ENCODE measurements at places on chromosomes 4 and X. TPM values are rescaled to one million over a fixed set of nuclear protein-coding genes. Genes with fewer than 3 reads are reported as not detected.

The KDR gene
- not detected for total RNA-seq

The MAP7D2 gene
- total RNA-seq, result 0.69 TPM

The SLC25A5 gene
- total RNA-seq, result 846 TPM

The FHIP1A gene
- 0.17 TPM for total RNA-seq

The RAB9B gene
- 0.17 TPM for total RNA-seq

DNA sequence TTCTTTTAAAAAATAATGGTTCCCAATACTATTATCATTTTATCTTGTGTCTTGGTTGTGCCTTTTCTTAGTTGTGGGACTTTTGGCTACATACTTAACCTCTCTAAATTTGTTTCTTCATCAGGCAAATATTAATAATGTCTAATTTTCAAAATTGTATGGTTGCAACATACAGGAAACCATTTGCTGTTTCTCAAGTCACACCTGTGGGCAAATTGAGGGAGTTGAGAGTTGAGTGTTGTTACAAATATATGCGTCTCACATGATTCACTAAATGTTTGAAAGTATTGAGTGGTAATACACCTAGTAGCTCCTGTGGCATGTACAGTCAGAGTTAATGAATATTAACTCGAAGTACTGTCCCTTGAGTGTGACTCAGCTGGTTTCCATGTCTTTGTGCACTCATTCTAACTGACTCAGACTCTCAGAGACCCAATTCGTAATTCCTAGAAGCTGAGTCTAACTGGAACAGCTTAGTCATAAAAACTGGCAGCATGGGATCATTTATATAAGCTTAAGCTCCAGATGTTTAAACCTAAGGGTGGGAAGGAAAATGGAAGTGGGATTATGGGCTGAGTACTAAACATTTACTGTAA is 802.4 kb downstream of the TRIML1 start:
- H3K4me1 ChIP-seq, result no peaks in the 10 kb centered on the region
- H3K27me3 ChIP-seq, result no peaks in the 10 kb centered on the region
- no peak for DNase-seq
- no peaks in the 10 kb centered on the region for H3K36me3 ChIP-seq
- no peak overlapping the region for H3K27ac ChIP-seq
- H3K4me3 ChIP-seq, result no peak overlapping the region

- H3K27ac ChIP-seq, result no peak overlapping the region
- H3K4me3 ChIP-seq, result no peak overlapping the region
- H3K36me3 ChIP-seq, result no peaks in the 10 kb centered on the region
- H3K27me3 ChIP-seq, result peaks cover 40% of the 10 kb centered on the region
- no peaks in the 10 kb centered on the region for H3K4me1 ChIP-seq
- DNase-seq, result no peak
Measured at GRCh38 chr4:24799544-24800324, 4.4 kb downstream of the SOD3 start.

DNA sequence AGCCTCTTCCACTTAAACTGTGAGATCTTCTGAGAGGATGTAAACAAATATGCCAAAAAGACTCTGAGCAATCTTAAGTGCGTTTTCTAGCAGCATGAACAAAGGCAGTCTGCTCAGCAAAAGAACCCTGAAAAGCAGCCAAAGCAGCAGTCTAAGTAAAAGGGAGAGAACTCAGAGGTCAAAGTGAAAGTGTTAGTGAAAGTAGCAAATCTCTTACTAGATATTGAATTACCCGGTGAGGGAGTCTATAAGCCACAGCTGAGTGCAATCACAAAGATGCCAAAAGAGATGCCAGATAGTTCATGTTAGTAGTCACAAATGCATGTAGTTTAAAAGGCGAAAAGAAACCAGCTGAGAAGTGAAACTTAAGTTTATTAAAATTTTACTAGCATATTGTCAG is 7.9 kb upstream of the GNRHR start:
- H3K36me3 ChIP-seq, result no peaks in the 10 kb centered on the region
- DNase-seq, result peak; percentile 11
- H3K27ac ChIP-seq, result no peak overlapping the region
- H3K4me3 ChIP-seq, result no peak overlapping the region

DNA sequence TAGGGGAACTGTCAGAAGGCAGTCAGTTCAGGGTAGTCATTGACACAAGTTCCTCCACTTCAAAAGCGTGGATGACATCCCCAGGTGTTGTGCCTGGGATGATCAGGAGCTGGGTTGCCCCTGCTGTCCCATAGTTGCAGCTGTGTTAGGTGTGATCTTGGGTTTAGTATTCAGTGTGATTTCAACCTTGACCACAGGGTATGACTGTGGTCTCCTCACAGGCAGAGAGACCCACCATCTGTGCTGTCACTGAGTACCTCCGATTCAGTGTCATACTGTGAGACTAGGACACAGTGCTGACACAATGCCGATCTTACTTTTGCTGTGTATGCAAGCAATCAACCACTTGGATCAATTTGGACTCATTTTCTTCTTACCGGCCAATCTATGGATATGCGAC is 25.2 kb downstream of the FOXR2 start:
- no peak overlapping the region for H3K4me3 ChIP-seq
- H3K27me3 ChIP-seq, result no peaks in the 10 kb centered on the region
- H3K4me1 ChIP-seq, result peaks cover 3% of the 10 kb centered on the region
- no peak for DNase-seq
- H3K36me3 ChIP-seq, result no peaks in the 10 kb centered on the region
- no peak overlapping the region for H3K27ac ChIP-seq

- no peaks in the 10 kb centered on the region for H3K27me3 ChIP-seq
- no peaks in the 10 kb centered on the region for H3K36me3 ChIP-seq
- no peaks in the 10 kb centered on the region for H3K4me1 ChIP-seq
- no peak overlapping the region for H3K4me3 ChIP-seq
Measured at GRCh38 chrX:18992829-18993228, 8.9 kb upstream of the PHKA2 start.

DNA sequence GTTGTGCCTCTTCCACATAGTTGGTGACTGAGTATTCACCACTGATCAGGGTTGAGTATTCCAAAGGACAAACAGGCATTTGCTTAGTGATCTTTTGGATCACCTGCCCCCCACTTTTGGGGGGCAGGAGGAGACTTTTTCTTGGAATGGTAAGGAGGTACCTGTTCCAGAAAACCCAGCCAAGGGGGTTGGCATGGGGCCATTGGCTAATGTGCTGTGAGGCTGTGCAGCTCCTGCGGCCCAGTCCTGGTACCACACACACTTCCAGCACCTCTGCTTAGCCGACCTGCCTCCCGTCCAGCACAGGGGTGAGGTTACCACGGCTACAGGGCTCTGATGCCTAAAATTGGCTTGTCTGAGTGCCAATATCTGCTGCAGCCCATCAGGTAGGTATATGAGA is 40.1 kb upstream of the MGST2 start:
- H3K27ac ChIP-seq, result no peak overlapping the region
- H3K4me1 ChIP-seq, result no peaks in the 10 kb centered on the region
- no peak overlapping the region for H3K4me3 ChIP-seq
- no peak for DNase-seq
- no peaks in the 10 kb centered on the region for H3K36me3 ChIP-seq

DNA sequence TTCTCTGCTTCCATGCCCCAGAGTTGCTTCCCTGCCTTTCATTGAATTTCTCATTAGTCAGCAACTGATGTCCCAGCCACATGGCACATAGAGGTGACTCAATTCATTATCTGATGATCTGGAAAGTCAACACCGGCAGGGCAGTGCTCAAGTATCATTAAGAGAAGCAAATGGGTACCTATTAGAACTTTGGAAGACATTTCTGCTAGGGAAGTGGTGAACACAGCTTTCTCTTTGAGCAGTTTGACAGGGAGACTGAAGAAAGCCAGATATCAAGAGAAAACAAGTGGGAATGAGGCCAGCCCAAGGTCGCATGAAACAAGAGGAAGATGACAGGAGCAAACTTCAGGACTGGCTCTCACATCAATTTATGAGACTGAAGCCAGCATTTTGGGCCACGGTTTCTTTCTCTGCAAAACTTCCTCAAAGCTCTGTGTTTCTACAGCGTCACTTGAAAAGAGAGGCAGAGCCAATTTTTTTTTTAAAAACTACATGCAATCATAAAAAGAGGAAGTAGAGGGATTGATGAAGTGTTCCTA is 108.3 kb upstream of the RPS6KA3 start:
- peaks cover 27% of the 10 kb centered on the region for H3K4me1 ChIP-seq
- H3K27me3 ChIP-seq, result no peaks in the 10 kb centered on the region
- no peaks in the 10 kb centered on the region for H3K36me3 ChIP-seq
- H3K4me3 ChIP-seq, result no peak overlapping the region

- DNase-seq, result no peak
- peaks cover 23% of the 10 kb centered on the region for H3K4me1 ChIP-seq
- H3K4me3 ChIP-seq, result no peak overlapping the region
- no peak overlapping the region for H3K27ac ChIP-seq
- H3K27me3 ChIP-seq, result no peaks in the 10 kb centered on the region
Measured at GRCh38 chrX:124325732-124326131, 6.7 kb upstream of the TEX13D start.

DNA sequence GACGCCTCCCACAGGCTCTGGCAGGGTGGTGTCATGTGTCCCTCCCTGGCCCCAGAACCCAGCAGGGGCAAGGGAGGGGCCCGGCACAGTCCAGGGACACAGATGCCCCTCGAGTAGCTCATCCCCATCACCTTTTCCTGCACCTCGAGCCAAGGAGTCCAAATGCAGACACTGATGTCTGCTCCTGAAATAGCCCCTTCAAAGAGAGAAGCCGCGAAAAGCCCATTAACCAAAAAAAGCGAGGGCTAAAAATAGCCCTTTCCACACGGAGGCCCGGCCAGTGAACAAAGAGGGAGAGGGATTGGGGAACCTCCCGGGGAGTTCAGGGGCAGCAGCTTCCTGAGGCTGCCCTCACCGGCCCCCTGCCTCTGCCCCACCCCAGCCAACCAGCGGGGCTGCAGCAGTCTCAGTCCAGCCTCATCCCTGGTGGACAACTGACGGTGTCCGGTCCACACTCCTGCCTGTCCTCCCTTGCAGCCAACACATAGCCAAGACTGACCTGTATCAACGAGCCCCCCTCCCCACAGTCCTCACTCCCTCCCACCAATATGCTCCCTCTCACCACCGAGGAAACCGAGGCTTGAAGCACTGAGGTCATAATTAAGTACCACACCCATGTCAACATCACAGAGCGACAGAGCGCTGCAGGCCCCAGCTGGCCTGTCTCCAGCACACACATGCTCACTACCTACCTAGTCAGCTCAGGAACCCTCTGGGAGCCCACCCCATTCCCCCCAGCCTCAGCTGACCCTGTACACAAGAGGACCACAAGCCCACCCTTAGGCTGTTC is 23.9 kb downstream of the WDR1 start:
- H3K4me3 ChIP-seq, result no peak overlapping the region
- H3K4me1 ChIP-seq, result peaks cover 64% of the 10 kb centered on the region
- H3K36me3 ChIP-seq, result peaks cover 55% of the 10 kb centered on the region
- peak overlapping the region; percentile 90 for H3K27ac ChIP-seq

DNA sequence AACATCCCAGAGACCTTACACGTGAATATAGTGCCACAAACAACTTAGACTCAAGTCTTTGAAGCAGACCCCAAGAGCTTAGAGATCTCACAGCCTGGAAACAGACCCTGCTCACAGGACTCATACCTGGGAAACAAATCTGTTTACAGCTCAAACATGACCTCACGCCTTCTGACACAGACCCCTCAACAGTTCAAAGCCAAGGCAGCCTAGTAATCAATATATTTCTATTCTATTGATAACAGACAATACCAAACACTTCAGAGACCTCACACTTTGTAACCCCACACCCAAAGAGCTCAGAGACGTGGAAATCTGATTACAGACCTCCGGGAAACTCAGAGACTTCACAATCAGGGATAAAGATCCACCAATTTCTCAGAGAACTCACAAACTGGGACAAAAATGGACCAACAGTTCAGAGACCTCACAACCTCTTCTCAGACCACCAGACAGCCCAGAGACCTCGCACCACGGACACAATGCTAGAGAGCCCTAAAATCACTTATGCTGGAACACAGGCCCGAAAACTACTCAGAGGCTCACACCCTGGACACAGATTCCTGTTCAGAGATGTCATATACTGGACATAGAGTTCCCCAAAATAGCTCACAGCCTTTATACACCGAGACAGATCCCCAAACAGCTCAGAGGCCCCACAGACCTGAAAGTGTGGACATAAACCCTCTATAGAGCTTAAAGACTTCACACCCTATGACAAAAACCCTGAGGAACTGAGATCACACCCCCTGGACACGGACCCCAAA is 14.8 kb downstream of the SUV39H1 start:
- peaks cover 6% of the 10 kb centered on the region for H3K36me3 ChIP-seq
- H3K4me3 ChIP-seq, result no peak overlapping the region
- H3K27ac ChIP-seq, result peak overlapping the region; percentile 70
- H3K27me3 ChIP-seq, result no peaks in the 10 kb centered on the region

- H3K27ac ChIP-seq, result no peak overlapping the region
- H3K4me3 ChIP-seq, result no peak overlapping the region
- no peaks in the 10 kb centered on the region for H3K36me3 ChIP-seq
- no peak for DNase-seq
- H3K27me3 ChIP-seq, result no peaks in the 10 kb centered on the region
- H3K4me1 ChIP-seq, result no peaks in the 10 kb centered on the region
Measured at GRCh38 chrX:42443267-42443666, 334.7 kb downstream of the PPP1R2C start.

- no peak overlapping the region for H3K27ac ChIP-seq
- H3K27me3 ChIP-seq, result peaks cover 13% of the 10 kb centered on the region
- no peaks in the 10 kb centered on the region for H3K4me1 ChIP-seq
- no peak overlapping the region for H3K4me3 ChIP-seq
- no peak for DNase-seq
Measured at GRCh38 chr4:150229520-150229919, 151.3 kb downstream of the DCLK2 start.

DNA sequence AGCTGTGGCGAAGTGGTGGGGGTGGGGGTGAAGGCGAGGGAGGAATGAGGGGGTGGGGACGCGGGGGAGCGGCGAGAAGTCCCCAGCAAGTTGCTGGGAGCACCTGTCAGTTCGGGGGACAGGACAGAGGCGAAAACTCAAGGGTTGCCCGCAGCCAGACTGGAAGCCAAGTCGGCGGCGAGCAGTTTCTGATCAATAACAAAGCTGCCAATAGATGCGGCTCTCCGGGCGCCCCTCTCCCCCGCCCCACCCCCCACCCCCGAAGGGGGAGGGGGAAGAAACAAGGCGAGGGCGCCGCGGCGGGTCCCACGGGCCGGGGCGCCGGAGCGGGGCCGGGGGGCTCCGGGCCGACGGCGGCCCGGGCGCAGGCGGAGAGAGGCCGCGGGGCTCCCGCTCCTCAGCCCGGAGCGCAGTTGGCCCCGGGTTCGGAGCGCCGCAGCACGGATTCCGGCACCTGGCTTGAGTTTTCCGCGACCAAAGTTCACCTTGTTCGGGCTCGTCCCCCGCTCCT is 379 bp downstream of the PDGFC start:
- H3K27me3 ChIP-seq, result peaks cover 64% of the 10 kb centered on the region
- DNase-seq, result no peak
- H3K4me1 ChIP-seq, result peaks cover 12% of the 10 kb centered on the region
- H3K27ac ChIP-seq, result no peak overlapping the region
- peaks cover 3% of the 10 kb centered on the region for H3K36me3 ChIP-seq
- H3K4me3 ChIP-seq, result peak overlapping the region; percentile 41

GRCh38 chrX:50447535-50447934 is 23.1 kb downstream of the DGKK start:
- H3K27ac ChIP-seq, result no peak overlapping the region
- no peak for DNase-seq
- H3K4me1 ChIP-seq, result no peaks in the 10 kb centered on the region
- no peak overlapping the region for H3K4me3 ChIP-seq

GRCh38 chrX:141945426-141945825 is 41.7 kb downstream of the MAGEC1 start:
- DNase-seq, result no peak
- no peaks in the 10 kb centered on the region for H3K27me3 ChIP-seq
- no peak overlapping the region for H3K4me3 ChIP-seq
- no peaks in the 10 kb centered on the region for H3K36me3 ChIP-seq
